ENCODE measurements at places on chromosomes 4 and X. TPM values are rescaled to one million over a fixed set of nuclear protein-coding genes. Genes with fewer than 3 reads are reported as not detected.

The TRIM75 gene
- total RNA-seq, result not detected

The IGFBP7 gene
- total RNA-seq, result 973 TPM

The DKK2 gene
- 0.40 TPM for total RNA-seq

The MAP3K15 gene
- not detected for total RNA-seq

The KLHL5 gene
- 11.9 TPM for total RNA-seq

GRCh38 chr4:101556842-101557241 lies 209.5 kb upstream of the PPP3CA start:
- no peak for DNase-seq

DNA sequence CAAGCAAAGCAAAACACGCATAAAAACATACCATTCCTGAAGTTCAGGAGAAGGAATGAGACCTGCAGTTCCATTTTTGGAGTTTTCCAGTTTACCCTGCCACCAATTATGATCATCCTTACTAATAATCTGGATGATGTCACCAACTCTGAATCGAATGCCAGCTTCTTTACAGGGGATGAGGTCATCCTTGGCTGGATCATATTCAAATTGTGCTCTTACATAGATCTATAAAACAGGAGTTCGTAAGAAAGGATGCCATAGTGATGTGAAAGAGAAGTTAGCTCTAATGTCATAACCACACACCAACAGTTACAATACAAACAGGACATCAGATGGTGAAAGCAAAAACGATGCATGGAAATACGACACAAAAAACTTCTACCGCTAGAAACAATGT lies 106.5 kb downstream of the NYX start:
- no peak for DNase-seq

DNA sequence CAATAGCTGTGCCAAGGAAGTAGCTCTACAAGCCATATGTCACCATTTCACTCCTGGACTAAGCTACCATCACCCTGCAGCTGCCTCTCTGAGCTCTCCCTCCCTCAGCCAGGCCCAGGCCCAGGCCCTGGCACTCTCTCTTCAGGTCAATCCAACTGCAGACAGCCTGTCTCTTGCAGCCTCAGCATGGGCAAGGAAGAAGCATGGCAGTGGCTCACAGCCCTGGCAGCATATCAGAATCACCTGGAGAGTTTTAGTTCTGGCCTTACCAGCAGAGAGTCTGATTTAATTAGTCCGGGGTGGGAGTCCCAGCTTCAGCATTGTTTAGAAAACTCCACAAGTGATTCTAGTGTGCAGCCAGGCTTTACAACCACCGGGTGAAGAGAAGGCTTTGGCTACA lies 31.5 kb downstream of the NALF2 start:
- no peak for DNase-seq

GRCh38 chr4:118776157-118776954 lies 59.6 kb downstream of the SEC24D start:
- no peak for DNase-seq

Data from heart left ventricle (tissue), 16 donors.